GM19239 (cell line): ENCODE measurements at places on chromosomes 12 and 14.
A peak's percentile ranks its signal among the peaks of the same experiment; 100 is the strongest.

- no peak for DNase-seq
These were observed 13.7 kb upstream of the LIMA1 start for GRCh38 chr12:50297027-50297426.

DNA sequence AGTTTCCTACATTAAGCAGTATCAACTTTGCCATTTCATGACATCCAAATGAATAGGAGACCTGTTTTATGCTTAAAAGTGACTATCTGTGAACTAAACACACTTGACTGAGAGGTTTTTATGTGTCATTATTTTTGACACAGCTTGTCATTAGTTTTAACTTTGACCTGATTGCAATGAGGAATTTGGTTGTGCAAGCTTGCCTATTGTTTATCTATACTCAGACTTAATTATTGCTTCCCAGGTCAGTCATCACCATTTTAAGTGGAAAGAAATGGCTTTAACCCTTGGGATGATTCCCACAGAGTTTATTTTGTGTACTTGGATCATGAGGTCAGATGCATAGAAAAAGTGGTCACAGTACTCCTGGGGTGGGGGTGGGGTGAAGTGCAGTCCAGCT, 171.0 kb upstream of the PRICKLE1 start:
- DNase-seq: no peak

DNA sequence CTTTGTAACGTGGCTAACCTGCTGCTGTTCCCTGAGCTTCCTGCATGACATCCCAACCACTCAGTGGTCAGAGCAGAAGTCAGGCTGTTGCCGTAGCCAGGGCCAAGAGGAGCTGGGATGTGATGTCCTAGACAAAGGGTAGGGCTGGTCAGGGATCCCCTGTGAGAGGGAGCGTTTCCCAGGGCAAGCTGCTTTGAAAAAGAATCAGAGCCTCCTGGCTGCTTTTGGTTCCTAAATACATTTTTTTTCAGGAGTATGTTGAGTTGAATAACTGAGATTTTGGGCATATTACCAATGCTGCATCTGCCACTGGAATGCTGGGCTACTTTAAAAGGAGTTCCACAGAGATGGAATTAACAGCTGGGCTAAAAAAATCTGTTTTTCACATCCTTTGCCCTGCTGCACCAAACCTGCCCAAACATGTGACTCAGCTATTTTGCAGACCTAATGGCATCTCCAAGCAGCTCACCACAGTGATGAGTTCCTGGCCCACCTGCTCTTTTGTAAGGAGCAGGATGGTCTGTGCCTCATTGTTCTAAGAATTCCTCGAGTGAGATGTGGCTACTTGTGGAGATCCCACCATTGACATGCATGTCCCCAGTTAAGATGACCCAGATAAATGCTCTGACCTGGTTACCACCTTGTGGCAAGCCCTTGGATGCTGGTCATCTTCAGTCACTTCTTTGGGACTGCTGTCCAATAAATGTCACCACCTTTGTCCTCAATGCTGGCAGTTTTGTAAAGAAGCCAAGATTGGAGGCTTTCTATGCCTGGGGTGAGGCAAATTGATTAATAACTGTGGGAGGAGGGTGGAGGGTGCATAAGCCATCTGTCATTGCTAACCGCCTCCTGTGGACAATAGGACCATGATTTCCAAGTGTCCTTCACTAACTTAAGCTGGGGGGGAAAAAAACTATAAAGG, 24.1 kb downstream of the ANKRD13A start:
- no peak for DNase-seq

DNA sequence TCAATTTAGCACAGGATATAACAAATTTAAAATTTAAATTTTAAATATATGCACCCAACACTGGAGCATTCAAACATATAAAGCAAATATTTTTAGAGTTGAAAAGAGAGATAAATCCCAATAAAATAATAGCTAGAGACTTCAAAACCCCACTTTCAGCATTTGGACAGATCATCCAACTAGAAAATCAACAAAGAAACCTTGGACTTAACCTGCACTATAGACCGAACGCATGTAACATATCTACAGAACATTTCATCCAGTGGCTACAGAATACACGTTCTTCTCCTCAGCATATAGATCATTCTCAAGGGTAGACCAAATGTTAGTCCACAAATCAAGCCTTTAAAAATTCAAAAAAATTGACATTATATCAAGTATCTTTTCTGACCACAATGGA, 64.0 kb downstream of the SPTSSA start:
- no peak for DNase-seq

GRCh38 chr12:92654929-92655328, 47.9 kb upstream of the PLEKHG7 start:
- DNase-seq: no peak

GRCh38 chr12:3294481-3294911, 196.5 kb upstream of the PRMT8 start:
- no peak for DNase-seq

GRCh38 chr12:95699579-95699978, 91.0 kb downstream of the NTN4 start:
- no peak for DNase-seq

GRCh38 chr14:56660677-56661389, 81.2 kb downstream of the TMEM260 start:
- no peak for DNase-seq

- no peak for DNase-seq
These were observed 83.0 kb downstream of the HEATR5A start for GRCh38 chr14:31337331-31337730.

DNA sequence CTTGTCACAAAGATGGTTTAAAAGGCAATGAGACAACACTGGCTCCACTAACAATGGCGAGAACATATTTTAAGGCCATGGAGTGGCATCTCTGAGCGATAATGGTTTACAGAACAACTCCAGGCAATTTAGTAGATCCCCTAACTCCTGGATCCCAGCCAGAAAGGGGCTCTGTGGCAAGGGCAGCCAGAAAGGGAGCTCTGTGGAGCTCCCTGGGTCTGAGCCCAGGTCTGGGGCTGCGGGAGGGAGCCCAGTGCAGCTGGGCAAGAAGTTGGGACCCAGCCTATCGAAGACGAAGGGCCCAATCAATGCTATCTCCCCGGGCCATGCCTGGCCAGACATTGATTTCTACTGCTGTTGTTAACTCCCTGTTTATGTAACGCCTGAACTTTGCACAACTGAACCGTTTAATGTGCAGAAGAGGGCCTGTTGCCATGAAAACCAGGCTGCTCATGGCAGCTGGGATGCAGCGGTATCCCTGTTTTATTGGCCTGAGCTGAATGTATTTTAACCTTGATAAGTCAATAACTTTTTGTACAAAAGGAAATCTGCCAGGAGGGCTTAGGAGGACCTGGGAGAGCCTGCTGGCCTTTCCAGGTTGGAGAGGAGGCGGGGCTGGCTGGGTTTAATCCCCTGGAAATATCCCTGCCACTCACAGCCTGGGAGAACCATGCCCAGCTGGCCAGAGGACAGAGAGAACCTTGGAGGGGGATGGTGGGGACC, 6.7 kb upstream of the FAM222A start:
- DNase-seq: no peak

GRCh38 chr12:9925705-9926393, 6.3 kb downstream of the CLEC2A start:
- no peak for DNase-seq

GRCh38 chr12:29726741-29727348, 56.9 kb downstream of the TMTC1 start:
- DNase-seq: no peak

GRCh38 chr12:113468365-113469223, 3.1 kb downstream of the LHX5 start:
- no peak for DNase-seq

DNA sequence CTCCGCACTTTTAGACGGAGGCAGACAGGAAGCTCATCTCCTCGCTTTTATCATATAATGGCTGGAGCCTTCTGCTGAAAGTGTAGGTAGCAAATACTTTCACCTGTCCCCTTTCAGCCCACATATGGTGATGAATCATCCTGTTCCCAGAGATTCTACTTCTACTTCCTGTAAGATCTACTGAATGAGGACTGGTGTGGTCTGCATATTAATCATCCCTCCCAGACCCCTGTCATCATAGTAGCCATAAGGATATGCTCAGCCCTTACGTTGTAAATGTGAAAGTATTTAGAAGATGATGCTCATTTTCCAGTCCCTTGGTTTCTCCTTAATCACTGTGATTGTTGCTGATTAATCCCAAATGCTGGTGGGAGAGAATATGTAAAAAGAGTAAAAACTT, 268.2 kb upstream of the GRIP1 start:
- DNase-seq: no peak

DNA sequence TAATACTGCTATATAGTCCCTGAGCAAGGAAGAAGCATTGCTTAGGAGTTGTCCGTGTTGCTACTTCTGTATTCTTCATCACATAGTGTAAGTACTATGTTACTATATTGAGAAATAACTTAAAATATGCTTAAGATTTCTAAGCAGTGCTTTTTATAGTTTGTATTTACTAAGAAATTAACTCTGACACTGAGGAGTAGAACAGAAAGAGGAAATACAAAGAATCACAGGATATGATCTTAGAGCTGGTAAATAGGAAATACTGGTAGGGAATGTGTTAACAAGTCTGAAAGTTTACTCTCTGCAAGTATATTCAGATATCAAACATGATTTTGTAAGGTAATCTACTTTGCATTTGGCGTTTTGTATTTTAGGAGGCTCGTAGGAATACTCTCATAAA, 15.5 kb downstream of the XPOT start:
- DNase-seq: no peak

DNA sequence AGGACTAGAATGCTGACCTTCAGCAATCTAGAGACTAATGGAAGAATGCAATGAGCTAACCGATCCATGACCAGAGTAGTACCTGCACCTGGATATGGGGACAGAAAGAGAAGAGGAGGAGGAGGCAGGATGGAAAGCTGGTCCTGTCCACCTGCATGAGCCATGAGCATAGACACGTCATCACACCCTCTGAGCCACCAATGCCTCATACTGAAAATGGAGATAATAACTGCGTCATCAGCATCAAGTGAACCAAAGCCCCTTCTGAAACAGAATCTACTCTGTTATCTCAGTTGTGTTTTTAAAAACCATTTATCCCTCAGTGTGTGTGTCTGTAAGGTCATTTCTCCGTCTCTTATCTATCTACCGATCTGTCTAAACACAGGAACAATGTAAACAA, 327.0 kb downstream of the BCL11B start:
- DNase-seq: no peak

- peak; percentile 88 for DNase-seq
These were observed 26.2 kb downstream of the RFLNA start for GRCh38 chr12:124321040-124321481.

- peak; percentile 29 for DNase-seq
These were observed 114.3 kb downstream of the KSR2 start for GRCh38 chr12:117854339-117855012.
